ENCODE measurements at places on chromosomes 6 and 20. TPM values are rescaled to one million over a fixed set of nuclear protein-coding genes. Genes with fewer than 3 reads are reported as not detected.

AVP gene
- not detected for total RNA-seq

IER3 gene
- total RNA-seq = 337 TPM

NOTCH4 gene
- total RNA-seq = 0.98 TPM

GABRR1 gene
- not detected for total RNA-seq

OGFR gene
- 37.7 TPM for total RNA-seq

ZKSCAN4 gene
- total RNA-seq = 3.1 TPM

RRBP1 gene
- 73.4 TPM for total RNA-seq

TCF21 gene
- not detected for total RNA-seq

TCFL5 gene
- total RNA-seq = 10.5 TPM

TRIM10 gene
- not detected for total RNA-seq

PRL gene
- not detected for total RNA-seq

PPT2 gene
- 22.6 TPM for total RNA-seq

All from airway epithelial cell (primary cell).